ENCODE measurements at places on chromosomes 11 and 22.

GRCh38 chr11:117642835-117643234, 154.2 kb downstream of the DSCAML1 start:
- DNase-seq, result no peak

DNA sequence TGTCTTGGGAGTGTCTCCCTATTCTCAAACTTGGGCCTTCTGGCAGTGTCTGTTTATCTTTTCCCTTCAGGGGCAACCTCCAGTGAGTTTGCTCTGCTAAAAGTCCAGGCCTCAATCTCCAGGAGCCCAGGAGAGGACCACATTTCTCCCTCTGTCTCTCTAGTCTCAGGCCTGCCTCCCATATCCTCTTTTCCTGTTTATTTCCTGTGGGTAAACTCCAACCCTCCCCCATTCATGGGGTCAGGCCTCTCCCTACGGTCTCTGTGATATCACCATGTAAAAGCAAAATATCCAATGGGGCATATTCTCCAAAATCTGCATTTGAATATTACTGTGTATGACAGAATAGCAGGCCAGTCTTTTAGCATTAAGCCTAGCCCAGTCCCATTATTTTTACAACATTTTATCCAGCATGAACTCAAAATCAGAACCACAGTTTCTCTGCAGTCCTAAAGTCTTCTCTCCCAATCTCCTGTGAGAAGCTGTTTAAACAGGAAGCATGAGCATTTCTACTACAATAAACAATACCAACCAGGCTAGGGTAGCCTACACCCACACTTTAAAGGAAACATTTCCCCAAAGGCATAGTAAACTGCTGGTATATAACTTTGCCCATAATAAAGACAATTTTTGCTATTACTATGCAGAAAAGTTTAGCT, 18.0 kb upstream of the TMEM135 start:
- DNase-seq, result no peak

DNA sequence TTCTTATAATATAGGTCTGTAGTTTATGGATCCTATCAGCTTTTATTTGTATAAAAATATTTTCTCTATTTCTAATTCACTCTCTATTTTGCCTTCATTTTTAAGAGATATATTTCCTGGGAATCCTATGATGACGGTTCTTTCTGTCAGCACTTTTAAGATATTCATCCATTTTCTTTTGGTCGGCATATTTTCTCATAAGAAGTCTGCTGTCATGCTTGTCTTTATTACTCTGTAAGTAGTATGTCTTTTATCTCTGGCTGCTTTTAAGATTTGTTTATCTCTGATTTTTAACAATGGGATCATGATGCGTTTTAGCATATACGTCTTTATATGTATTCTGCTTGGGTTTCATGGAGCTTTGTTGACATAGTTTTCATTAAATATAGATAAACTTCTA, 175.5 kb downstream of the SNX19 start:
- no peak for DNase-seq

GRCh38 chr11:76665172-76665571, 5.4 kb downstream of the LRRC32 start:
- no peak for DNase-seq
